Cardiac ventricle fibroblast (primary cell): ENCODE measurements at places on chromosomes 7 and 10. TPM values are rescaled to one million over a fixed set of nuclear protein-coding genes. Genes with fewer than 3 reads are reported as not detected.

Gene PPP1R3C
- 9.7 and 12.2 TPM in 2 replicates for total RNA-seq

Gene PRRT4
- 0.54 and 0.56 TPM in 2 replicates for total RNA-seq

Gene ERVW-1
- total RNA-seq = not detected in 2 replicates

Gene LRGUK
- not detected in 2 replicates for total RNA-seq
